ENCODE measurements at places on chromosomes 2 and 18.

GRCh38 chr2:223238301-223238700, 186.3 kb downstream of the KCNE4 start:
- no peak for DNase-seq

DNA sequence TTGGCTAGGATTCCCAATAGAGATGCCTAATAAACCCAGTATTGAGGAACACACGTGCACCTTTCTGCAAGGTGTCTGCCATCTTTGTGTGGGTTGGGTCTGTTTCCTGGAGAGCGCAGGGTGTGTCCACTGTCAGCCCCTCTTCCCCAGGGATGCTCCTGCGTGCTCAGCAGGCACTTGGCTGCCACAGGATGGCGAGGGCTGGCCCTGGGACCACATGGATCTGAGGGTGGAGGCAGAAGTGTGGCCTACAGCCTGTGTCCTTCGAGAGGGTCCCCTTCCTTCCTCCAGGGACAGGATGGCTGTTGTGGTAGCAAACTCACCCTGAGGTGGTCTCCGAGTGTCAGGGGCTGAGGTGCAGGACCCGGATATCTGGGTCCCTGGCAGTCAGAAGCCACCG, 78.0 kb upstream of the PXDN start:
- DNase-seq = no peak

GRCh38 chr2:88024509-88024908, 8.2 kb upstream of the RNU2-63P start:
- peak; percentile 83 for DNase-seq

- DNase-seq = no peak
Observed at GRCh38 chr18:27413495-27414401, 228.6 kb upstream of the CHST9 start.

- DNase-seq = no peak
Observed at GRCh38 chr18:41706301-41706700, 248.7 kb upstream of the PIK3C3 start.

GRCh38 chr2:130338793-130339345, 3.8 kb upstream of the IMP4 start:
- DNase-seq = no peak

GRCh38 chr2:106156305-106157296, 37.5 kb downstream of the UXS1 start:
- no peak for DNase-seq

DNA sequence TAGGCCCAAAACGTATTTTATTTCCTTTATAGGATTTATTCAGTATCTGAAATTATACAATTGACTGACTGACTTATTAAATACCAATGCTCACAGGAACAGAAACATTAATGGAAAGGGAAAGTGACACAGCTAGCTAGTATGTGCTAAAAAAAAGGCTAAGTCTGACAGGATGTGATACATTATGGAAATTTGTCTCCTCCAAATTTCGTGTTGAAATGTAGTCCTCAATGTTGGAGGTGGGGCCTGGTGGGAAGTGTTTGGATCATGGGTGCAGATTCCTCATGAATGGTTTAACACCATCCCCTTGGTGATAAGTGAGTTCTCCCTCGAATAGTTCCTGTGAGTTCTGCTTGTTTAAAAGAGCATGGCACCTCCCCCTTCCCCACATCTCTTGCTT, 70.6 kb upstream of the WDR75 start:
- no peak for DNase-seq

DNA sequence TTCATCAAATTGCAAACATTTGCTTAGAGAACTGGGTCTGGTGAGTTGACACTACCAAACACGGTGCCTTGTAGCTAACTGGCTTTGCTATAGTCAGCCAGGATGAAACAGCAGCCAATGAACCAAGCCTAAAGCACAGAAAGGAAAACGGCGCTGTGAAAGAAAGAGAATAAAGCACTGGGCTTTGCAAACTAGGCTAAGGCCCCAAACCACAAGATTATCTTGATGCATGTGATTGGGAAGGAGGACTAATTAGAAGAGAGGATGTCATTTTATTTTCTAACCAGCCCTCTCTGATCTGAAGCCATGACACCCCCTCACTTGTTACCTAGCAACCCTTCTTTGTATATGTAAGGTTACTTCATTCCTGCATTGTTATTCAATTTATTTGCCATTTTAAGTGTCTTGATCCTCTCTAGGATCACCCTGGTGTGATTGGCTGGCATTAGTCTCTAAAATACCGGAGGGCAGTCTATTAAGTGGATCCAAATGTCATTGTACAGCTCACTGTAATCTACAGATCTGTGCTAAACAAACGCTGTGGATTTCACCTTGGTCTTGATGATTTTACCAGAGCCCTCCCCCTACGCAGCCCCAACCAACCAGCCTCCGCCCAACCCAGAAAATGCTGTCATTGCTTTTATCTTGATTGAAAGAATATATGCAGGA, 395.4 kb upstream of the ACVR2A start:
- peak; percentile 76 for DNase-seq

GRCh38 chr2:47528874-47529273, 125.9 kb downstream of the MSH2 start:
- no peak for DNase-seq

DNA sequence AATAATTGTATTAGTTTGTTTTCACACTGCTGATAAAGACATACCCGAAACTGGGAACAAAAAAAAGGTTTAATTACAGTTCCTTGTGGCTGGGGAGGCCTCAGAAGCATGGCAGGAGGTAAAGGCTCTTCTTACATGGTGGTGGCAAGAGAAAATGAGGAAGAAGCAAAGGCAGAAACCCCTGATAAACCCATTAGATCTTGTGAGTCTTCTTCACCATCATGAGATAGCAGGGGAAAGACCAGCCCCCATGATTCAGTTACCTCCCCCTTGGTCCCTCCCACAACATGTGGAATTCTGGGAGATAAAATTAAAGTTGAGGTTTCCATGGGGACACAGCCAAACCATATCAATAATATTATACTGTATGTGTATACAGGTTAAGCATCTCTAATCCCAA, 73.3 kb upstream of the CABLES1 start:
- no peak for DNase-seq

- no peak for DNase-seq
Observed at GRCh38 chr2:85550486-85550885, 10.8 kb downstream of the GGCX start.

DNA sequence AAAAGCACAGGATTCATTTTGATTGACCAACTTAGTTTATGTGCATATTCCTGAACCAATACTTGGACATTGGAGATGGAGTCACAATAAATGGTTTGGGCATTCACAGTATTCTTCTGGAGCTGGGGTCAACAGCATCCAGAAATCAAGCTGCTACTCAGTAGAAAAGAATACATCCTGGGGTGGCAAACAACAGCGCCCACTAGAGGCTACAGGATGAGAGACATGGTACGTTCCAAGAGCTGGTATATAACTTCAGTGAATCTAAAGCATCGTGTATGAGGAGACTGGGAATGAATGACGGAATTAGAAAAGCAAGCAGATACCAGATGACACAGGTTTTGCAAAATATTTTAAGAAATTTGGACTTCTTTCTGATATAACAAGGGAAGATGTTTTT, 142.9 kb upstream of the FIGN start:
- DNase-seq = peak; percentile 60

DNA sequence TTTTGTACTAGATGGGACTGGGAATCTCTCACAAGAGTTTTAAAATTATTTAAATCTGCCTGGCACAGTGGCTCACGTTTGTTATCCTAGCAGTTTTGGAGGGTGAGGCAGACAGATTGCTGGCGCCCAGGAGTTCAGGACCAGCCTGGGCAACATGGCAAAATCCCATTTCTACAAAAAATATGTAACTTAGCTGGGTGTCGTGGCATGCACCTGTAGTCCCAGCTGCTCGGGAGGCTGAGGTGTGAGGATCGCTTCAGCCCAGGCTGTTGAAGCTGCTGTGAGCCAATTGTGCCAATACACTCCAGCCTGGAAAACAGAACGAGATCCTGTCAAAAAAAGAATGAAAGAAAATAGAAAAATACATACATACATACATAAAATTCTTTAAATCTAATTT, 685.7 kb upstream of the PIK3C3 start:
- no peak for DNase-seq

- DNase-seq = no peak
Observed at GRCh38 chr2:85435981-85436835, 17.7 kb downstream of the SH2D6 start.

Measured in neural progenitor cell (in vitro differentiated cells).